ENCODE measurements at places on chromosomes 12 and 14.

DNA sequence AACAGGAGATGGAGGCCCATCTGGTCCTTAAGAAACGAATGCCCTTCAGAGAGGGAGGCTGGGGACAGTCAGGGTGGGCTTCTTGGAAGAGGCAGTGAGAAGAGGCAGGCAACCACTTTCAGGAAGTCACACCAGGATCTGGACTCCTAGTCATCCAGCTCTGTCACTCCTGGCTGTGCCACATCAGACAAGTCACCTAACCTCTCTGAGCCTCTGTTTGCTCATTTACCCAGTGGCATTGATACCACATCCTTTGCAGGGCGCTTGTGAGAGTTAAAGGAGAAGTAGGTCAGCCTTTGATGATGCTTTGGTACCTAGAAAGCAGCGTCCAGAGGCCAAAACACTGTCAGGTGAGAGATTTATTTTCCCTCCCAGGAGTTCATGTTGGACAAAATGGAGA lies 11.1 kb downstream of the CCDC197 start:
- DNase-seq: no peak

- DNase-seq: no peak
Observed at GRCh38 chr12:47775100-47775911, 2.3 kb downstream of the SLC48A1 start.

DNA sequence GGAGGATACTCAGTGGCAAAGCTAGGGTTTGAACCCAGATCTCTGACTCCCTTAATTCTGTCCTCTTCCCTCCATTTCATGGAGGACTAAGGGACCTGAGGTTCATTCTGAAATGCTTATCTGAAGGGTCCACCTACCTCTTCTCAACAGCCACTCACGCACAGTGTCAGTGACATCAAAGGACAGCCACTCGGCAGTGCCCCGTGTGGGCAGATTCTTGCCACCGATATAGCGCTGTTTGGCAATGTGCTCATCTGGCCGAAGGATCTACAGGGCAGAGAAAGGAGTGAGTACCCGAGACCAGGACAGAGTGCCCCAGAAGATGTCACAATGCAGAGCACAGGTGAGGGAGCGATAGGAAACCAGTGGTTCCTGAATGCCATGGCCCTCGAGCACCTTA lies 10.8 kb downstream of the TGFB3 start:
- no peak for DNase-seq

- DNase-seq: no peak
Observed at GRCh38 chr12:100468126-100468525, 5.5 kb upstream of the NR1H4 start.

GRCh38 chr12:27973487-27973890 lies 956 bp upstream of the PTHLH start:
- no peak for DNase-seq
